ENCODE measurements at places on chromosomes 13 and 19. TPM values are rescaled to one million over a fixed set of nuclear protein-coding genes. Genes with fewer than 3 reads are reported as not detected.

DNA sequence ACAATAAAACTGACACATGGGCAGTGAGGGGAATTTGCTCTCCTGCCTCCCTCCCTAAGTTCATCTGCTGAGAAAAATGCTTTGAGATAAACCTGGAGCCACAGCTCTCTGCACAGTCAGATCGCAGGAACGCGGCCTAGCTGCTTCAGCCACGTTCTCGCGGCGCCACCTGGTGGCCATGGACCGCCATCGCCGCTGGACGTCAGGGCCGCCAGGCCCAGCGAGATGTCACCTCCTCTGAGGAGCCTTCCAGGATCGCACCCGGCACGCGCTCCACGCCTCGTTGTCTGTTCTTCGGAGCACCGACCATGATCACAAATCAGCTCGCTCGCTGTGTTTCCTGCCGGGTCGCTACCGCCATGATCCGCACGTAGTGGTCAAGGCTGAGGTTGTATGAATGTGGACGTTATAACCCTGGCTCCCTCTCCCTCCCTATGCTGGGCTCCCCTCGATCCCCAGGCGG is 20.6 kb upstream of the USP29 start:
- DNase-seq = no peak

DNA sequence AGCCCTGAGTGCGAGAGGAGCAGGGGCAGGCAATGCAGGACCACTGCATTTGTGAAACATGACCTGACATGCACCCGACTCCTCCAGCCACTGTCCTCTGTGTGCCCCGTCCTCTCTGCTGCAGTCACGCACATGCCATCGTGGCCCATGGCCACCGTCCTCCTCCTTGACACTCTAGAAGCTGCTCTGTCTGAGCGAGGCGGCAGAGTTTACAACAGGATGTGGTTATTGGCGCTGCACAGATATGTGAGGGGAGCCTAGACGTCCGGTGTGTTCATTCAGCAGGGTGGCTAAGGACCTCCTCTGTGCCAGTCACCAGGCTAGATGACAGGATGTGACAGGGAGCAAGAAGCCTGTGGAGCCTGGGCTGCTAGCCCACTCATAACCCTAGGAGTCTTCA is 277.8 kb downstream of the FOXO1 start:
- no peak for DNase-seq

- DNase-seq = no peak
Measured at GRCh38 chr19:8849232-8849631, 17.1 kb downstream of the MBD3L1 start.

FGF21 gene
- polyA plus RNA-seq = not detected

OR10H5 gene
- polyA plus RNA-seq = not detected

DNA sequence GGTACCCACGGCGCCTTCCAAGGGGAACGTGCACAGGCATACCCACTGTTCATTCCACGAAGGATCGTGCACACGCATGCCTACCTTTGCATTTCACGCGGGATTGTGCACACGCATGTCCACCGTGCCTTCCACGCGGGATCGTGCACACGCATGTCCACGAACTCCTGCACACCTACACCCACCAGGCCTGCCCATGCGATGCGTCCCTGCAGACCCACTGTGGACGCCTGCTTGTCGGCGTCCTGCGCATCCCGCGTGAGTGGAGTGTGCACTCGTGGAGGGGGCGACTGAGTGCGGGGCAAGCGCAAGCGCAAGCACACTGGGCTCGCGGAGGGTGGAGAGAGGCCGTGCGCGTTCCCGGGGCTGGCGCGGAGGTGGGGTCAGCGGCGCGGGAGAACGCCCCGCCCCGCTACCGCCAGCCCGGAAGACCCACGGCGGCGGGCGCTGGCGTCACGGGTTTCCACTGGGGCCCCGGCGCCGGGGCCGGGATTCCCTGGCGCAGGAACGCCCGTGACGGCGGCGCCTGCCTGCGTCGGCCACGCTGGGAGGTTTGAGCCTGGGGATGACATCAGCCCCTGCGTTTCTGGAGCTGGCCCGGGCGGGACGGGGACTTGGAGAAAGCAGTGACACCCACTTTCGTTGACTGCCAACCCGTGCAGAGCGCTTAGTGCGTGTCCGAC is 18.7 kb downstream of the GADD45B start:
- DNase-seq = no peak

RDH8 gene
- polyA plus RNA-seq = not detected

CALR3 gene
- polyA plus RNA-seq = not detected

- DNase-seq = no peak
Measured at GRCh38 chr19:7674010-7675005, 2.6 kb upstream of the MCEMP1 start.
